ENCODE measurements at places on chromosomes 5 and 9. TPM values are rescaled to one million over a fixed set of nuclear protein-coding genes. Genes with fewer than 3 reads are reported as not detected.
A peak's percentile ranks its signal among the peaks of the same experiment; 100 is the strongest.

MARVELD2 gene
- polyA plus RNA-seq = 23.9 TPM

DNA sequence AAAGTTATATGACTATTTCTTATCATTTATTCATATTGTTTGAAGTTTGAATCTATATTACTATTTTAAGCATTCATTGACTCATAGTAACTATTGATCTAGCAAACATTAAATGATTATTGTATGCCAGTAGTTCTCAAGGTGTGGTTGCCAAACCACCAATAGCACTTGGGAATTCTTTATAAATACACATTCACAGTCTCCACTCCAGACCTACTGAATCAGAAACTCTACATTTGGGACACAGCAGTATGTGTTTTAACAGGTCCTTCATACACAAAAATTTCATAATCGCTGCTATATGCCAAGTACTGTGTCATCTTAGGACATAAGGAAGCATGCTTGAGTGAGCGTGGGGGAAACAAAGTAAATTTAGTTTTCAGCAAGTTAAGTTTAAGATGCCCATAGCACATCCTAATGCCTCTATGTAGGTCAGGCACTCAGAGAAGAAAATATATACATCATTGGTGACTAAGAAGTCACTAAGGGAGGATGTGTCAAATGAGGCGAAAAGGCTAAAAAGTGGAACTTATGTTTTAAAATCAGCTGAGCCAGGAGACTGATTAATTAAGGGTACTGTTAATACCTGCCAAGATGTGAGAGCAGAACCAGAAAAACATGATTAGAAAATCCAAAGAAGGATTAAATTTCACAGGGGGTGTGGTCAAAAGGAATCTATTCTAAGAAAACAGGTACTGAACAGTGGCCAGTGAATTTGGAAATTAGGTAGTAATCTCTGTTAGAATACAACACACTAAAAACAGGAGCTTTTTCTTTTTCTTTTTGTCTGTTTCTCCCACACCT, 340.8 kb downstream of the HCN1 start:
- no peak overlapping the region for H3K4me3 ChIP-seq
- H3K4me1 ChIP-seq = no peaks in the 10 kb centered on the region
- no peaks in the 10 kb centered on the region for H3K27me3 ChIP-seq
- DNase-seq = no peak

GRCh38 chr9:14535161-14535955, 157.9 kb downstream of the ZDHHC21 start:
- H3K36me3 ChIP-seq = no peaks in the 10 kb centered on the region
- H3K4me1 ChIP-seq = no peaks in the 10 kb centered on the region
- H3K4me3 ChIP-seq = no peak overlapping the region
- DNase-seq = no peak

DNA sequence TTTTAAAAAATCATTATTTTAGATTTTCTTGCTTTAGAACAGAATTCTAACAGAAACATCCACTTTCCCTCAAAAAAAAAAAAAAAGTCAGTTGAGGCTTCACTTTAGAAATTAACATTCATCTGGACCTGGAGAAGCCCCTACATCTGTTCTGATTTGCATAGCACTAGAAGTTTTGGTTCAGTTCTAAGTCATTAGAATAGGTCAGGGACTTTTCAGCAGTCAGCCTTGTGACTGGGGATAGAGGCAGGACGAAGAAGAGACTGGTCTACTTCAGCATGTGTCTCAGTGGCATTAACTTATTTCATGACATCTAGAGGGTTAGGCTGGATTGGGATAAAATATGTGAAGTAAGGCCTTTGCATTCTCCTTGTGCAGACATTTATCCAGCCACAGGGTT, 215.8 kb upstream of the DAB2 start:
- H3K36me3 ChIP-seq = no peaks in the 10 kb centered on the region
- no peaks in the 10 kb centered on the region for H3K4me1 ChIP-seq
- DNase-seq = no peak
- no peak overlapping the region for H3K4me3 ChIP-seq
- H3K27me3 ChIP-seq = no peaks in the 10 kb centered on the region

GRCh38 chr9:5509573-5509972, 758 bp upstream of the PDCD1LG2 start:
- no peak for DNase-seq
- H3K4me3 ChIP-seq = no peak overlapping the region
- H3K36me3 ChIP-seq = no peaks in the 10 kb centered on the region
- H3K27ac ChIP-seq = peak overlapping the region; percentile 84

DNA sequence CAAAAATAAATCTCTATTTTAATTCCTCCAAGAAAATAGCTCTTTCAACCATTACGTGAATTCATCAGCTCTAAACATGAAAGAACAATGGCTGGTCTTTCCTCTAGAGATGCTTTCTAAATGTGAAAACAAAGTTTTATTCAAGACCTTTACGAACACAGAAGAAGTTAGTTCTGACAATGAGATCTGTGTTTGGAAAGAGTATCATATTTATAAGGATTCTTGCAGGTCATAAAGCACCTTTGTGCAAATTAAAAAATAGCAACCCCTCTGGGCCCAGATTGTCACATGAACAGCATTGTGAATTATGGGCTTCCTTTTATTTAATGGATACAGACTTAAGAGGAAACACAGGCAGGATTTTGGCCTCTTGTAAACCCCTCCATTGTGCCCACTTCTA, 17.7 kb upstream of the FTMT start:
- no peaks in the 10 kb centered on the region for H3K27me3 ChIP-seq
- no peak overlapping the region for H3K27ac ChIP-seq
- no peaks in the 10 kb centered on the region for H3K36me3 ChIP-seq
- DNase-seq = no peak
